ENCODE measurements at places on chromosomes 4 and X.

GRCh38 chrX:23554304-23554703 is 113.0 kb upstream of the PRDX4 start:
- peak; percentile 10 for DNase-seq

GRCh38 chrX:136658151-136658550 is 10.2 kb downstream of the CD40LG start:
- no peak for DNase-seq

DNA sequence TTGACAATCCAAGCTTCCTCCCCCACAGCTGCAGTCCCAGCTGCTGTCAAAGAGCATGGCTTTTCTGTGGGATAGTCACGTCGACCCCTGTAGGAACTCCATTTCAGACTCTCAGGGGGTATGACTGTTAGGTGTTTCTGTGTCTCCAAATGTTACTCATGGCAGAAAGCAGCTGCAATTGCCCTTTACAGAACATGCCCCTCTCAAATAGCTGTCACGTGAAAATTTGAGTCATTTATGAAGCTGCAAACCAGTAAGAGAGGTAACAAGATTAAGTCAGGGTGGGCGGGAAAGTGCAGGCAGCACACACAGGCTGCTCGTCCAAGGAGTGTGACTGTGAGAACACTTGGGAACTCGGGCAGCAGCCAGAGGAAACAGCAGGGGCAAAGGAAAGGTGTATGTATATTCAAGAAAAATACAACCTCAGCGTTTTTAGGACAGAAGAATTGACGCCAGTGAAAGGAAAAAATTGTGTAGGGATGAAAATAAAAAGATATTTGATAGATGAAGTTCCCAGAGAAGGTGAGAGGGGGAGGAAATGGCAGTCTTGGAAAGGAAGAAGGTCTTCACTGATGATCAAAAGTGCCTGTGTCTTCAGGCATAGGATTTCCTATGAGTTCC is 66.5 kb upstream of the TMEM184C start:
- peak; percentile 63 for DNase-seq

GRCh38 chr4:187656959-187657358 is 338.6 kb upstream of the ZFP42 start:
- peak; percentile 12 for DNase-seq

All from EL (cell line).